Activated CD4-positive, alpha-beta T cell treated with anti-CD3 and anti-CD28 coated beads, Interleukin-2, amount 10 ng/mL, durations not matched to agents 24 days and 14 days (primary cell): ENCODE measurements at places on chromosomes 13 and 19.

GRCh38 chr13:60572003-60572798 is 175.2 kb downstream of the TDRD3 start:
- no peak overlapping the region for H3K27ac ChIP-seq
- no peak overlapping the region for H3K4me3 ChIP-seq
- H3K36me3 ChIP-seq: peaks cover 15% of the 10 kb centered on the region
- no peak for DNase-seq
- H3K27me3 ChIP-seq: no peaks in the 10 kb centered on the region

DNA sequence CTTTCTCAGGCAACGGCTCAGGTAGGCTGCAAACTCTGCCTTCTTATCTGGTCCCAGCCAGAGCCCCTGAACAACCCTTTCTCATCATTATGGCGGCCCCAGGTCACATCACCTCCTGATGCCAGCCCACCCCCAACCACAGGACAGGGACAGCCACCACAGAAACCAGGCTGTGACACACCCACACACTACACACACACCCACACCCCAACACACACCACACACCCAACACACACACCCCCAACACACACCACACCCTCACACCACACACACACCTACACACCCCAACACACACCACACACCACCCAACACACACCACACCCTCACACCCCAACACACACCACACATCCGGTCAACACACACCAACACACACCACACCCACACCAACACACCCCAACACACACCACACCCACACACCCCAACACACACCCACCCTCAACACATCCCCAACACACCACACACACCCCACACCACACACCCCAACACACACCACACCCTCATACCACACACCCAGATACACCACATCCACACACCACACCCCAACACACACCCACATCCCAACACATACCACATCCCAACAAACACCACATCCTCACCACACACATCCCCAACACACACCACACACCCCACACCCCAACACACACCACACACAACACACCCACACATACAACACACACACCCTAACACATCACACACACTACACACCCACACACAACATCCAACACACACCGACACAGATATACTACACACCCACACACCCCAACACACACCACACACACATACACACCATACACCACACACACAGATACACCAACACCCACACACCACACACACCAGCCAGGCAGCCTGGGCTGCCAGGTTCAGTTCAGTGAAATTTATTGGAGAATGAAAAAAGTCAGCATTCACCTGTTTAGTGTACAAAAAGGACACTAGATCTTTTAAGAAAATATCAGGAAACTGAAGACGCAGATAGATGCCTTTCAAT is 4.2 kb upstream of the ISYNA1 start:
- H3K4me1 ChIP-seq: peaks cover 21% of the 10 kb centered on the region
- DNase-seq: peak; percentile 77
- peaks cover 26% of the 10 kb centered on the region for H3K36me3 ChIP-seq
- peak overlapping the region; percentile 18 for H3K4me3 ChIP-seq
- H3K27me3 ChIP-seq: no peaks in the 10 kb centered on the region
- H3K27ac ChIP-seq: peak overlapping the region; percentile 87

DNA sequence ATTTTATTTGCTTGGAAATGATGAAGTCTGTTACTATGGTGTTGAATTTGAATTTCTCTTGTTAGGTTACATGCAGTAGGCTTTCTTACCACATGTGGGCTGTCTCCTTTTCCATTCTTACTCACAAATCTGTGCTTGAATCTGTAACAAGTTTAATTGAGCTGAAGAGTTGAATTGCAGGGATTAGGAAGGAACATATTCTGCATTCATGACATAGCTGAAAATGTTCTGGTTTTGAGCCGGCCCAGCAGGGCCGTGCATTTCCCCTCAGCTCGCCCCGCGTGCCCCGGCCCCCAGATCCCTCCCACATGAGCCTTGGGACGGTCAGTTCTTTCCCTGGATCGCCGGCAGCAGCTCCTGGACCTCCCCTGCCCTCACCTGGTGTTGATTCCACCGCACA is 28.1 kb downstream of the TFDP1 start:
- no peak overlapping the region for H3K4me3 ChIP-seq
- H3K27me3 ChIP-seq: no peaks in the 10 kb centered on the region
- H3K36me3 ChIP-seq: peaks cover 22% of the 10 kb centered on the region
- no peak for DNase-seq
- H3K27ac ChIP-seq: peak overlapping the region; percentile 70

- no peak for DNase-seq
- H3K4me1 ChIP-seq: peaks cover 16% of the 10 kb centered on the region
- H3K27me3 ChIP-seq: peaks cover 4% of the 10 kb centered on the region
- H3K4me3 ChIP-seq: peak overlapping the region; percentile 57
These were observed 3.1 kb upstream of the NKPD1 start for GRCh38 chr19:45163751-45164460.

DNA sequence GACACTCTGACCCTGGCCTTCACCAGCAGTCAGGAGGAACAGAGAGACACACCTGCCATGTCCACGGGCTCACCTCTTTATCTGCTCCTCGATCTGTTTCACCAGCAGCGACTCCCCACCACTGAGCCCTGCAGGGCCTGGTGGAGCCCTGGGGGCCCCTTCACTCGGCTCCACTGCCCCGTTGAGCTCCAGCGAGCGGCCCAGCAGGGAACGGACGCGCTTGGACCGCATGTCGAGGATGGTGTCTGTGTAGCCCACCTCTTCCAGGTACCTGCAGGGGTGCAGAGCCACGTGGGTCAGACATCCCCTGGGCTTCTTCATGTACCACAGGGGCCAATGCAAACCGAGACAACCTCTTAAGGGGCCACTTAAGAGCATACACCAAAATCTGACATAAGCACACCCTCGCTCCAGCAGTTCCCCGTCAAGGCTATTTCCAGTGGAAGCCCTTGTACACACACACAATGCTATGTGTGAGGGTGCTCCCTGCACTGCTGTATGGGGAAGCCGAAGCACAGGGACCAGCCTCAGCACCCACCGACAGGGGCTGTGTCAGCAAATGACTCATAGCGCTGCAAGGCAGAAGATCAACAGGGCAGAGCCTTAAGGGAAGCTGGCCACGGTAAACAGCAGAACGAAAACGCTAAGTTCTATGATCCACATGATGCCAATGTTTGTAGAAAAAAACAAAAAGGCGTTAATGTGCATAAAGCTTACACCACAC is 12.7 kb upstream of the FKRP start:
- peaks cover 20% of the 10 kb centered on the region for H3K4me1 ChIP-seq
- no peak overlapping the region for H3K4me3 ChIP-seq
- H3K27ac ChIP-seq: no peak overlapping the region
- no peak for DNase-seq
- H3K27me3 ChIP-seq: no peaks in the 10 kb centered on the region

- H3K4me3 ChIP-seq: no peak overlapping the region
- H3K4me1 ChIP-seq: peaks cover 13% of the 10 kb centered on the region
- no peak for DNase-seq
- H3K27me3 ChIP-seq: no peaks in the 10 kb centered on the region
- H3K27ac ChIP-seq: no peak overlapping the region
These were observed 4.3 kb downstream of the RNU6-9 start for GRCh38 chr19:897442-898039.
